Mammary microvascular endothelial cell (primary cell): ENCODE measurements at places on chromosomes 4 and X. TPM values are rescaled to one million over a fixed set of nuclear protein-coding genes. Genes with fewer than 3 reads are reported as not detected.

FAAH2 gene
- 0.64 TPM in 1 of 2 replicates, not detected in the other for total RNA-seq

NEIL3 gene
- total RNA-seq: 5.8 and 8.1 TPM in 2 replicates

DCLK2 gene
- 0.80 and 1.1 TPM in 2 replicates for total RNA-seq

RBMXL3 gene
- not detected in 2 replicates for total RNA-seq

MCTS1 gene
- 65.8 and 72.8 TPM in 2 replicates for total RNA-seq

MAGEB10 gene
- not detected in 2 replicates for total RNA-seq

ANXA3 gene
- 248 and 266 TPM in 2 replicates for total RNA-seq

F8A2 gene
- total RNA-seq: not detected in 2 replicates

SHISA3 gene
- total RNA-seq: 13.6 and 14.3 TPM in 2 replicates

KLHL4 gene
- total RNA-seq: 15.7 and 19.2 TPM in 2 replicates

TCEAL5 gene
- total RNA-seq: not detected in 2 replicates
